ENCODE measurements at places on chromosomes 2 and 18.

- no peak for DNase-seq
Measured at GRCh38 chr18:70181015-70181414, 24.5 kb downstream of the RTTN start.

DNA sequence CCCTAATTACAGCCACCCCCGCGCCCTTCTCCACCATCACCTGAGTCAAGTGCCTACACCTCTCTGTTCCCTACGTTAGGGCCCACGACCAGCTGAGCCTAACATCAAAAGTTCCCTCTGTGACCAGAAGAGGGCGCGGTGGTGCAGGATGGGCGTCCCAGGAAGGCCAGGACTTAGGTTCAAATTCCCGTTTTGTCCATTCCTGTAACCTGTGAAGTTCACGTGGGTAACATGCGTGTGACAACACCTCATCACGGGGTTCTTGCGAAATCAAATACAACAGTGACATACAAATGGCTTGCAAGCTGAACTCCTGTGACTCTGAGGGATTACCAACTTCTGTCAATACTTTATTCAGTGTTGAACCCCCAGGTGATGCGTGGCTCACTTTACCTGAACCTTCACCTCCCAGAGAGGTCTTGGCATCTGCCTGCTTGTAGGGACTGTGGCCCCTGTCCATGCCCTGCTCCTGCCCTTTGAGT, 207.9 kb downstream of the ARL4C start:
- peak; percentile 63 for DNase-seq

DNA sequence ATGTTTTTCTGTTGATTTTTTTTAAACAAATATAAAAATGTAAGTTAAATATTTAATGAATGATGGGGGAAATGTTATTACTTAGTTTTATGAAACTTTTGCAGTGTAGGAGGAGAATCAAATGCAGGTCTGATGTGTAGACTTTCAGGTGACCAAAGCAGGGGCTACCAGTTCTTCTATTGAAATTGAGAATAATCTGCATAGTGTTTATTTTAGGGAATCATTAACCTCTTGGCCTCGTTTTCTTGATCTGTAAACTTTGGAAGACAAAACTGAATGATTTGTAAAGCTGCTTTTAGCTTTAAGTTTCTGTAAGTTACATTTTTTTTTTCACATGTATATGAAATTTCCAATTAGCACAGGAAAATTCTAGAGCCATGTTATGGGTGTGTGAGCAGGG, 99.2 kb downstream of the R3HDM1 start:
- DNase-seq: no peak

DNA sequence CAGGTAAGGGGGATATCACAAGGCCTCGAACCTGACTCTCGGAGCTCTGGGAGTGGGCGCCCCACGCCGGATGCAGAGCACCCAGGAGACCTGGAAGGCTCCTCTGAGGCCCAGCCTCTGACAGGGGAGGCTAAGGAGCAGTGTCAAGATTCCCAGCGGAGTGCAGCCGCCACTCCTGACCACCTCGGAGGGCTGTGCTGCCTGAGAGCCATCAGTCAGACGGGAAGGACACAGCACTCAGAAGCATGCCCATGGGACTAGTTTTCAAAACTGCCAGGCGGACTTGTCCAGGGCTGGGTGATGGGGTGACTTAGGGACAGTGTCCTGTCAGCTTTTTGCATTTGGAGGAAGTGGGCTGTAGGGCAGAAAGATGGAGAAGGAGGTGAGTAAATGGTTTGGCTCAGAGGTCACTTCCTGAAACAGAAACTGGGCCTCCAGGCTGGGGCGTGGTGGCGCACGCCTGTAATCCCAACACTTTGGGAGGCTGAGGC, 34.6 kb upstream of the B3GNT7 start:
- DNase-seq: no peak

GRCh38 chr2:29189052-29189451, 73.8 kb downstream of the CLIP4 start:
- no peak for DNase-seq

DNA sequence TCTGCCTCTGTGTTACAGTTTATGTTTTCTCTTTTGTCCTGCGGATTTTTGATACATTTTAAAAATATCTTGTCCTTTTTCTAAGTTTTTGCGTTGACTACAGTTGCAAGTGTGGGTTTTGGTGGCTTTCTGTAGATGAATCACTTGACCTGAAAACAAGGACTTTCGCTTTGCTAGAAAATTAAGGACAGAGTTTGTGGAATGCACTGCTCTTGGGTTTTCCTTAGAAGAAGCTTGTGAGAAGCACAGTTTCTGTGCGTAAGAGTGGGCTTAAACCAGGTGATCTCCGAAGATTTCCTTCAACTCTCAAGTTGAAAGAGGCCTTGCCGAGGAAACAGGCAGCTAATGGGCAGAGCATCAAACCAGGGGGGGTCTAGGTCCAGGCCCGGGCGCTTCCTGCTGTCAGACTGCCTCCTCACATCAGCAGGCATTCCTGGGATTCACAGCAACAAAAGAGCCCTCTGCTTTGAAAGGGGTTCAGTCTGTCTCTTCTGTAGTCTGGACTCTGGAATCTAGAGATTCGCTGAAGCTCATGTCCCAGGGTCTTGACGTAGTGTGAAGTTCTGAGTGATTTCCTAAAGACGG, 17.3 kb downstream of the NCK2 start:
- DNase-seq: no peak

- DNase-seq: no peak
Measured at GRCh38 chr2:70991742-70992141, 2.9 kb downstream of the TEX261 start.

- no peak for DNase-seq
Measured at GRCh38 chr18:9323750-9324445, 10.7 kb upstream of the TWSG1 start.

All from dorsolateral prefrontal cortex (tissue), 122 donors.